SK-N-SH treated with all-trans-retinoic acid at 6 μM for 48 hours (cell line): ENCODE measurements at places on chromosomes 4 and X.
A peak's percentile ranks its signal among the peaks of the same experiment; 100 is the strongest.

GRCh38 chrX:46953597-46953996 is 41.4 kb downstream of the JADE3 start:
- ATAC-seq = peak; percentile 44; the same call in 1 of the 3 replicates

DNA sequence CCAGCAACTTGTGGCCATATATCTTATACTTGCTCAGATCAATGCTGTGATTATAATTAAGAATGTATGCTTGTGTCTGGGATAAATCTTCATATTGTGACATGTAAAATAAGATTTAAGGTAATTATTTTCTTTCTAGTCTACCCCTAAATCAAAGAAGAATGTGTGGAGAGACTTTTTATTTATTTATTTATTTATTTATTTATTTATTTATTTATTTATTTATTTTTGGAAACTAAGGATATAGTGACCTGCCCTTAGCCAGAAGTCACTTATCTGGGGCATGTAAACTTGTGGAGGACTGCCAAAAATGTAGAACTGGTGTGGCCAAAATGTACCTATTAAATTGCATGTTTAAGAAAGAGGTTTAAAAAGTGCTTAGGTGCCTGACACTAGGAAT is 144.3 kb downstream of the BEND2 start:
- no peak for ATAC-seq

DNA sequence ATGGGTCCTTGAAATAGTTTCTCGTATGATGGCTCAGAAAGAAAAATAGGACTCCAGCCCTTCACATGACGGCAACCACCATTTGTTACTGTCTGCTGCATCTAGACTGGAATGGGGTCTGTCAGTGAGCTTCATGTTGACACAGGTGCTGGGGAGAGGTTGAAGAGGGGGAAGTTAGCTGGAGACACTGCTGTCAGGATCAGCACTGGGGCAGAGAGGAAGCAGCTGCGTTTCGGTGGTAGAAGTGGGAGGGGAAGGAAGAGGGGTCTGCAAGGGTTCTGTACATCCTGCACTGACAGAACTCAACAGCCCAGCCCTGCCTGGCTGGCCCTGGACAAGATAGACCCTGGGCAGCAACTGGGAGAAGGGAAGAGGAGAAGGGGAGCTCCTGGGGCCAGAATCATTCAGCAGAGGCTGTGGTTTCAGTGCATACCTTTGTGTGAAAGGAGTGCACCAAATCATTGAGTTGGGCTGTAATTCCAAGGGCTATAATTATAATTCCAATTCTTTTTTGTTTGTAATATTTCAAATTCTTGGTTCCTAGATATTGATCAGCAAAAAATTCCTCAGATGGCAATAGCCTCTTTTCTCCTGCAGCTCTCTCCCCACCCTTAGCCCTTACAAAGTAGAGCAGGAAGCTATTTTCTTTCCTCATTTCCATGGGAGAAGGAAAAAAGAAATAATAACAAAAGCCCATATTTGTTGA is 119.4 kb upstream of the C1GALT1C1 start:
- ATAC-seq = peak; percentile 83

GRCh38 chrX:4638036-4638435 is 924.6 kb upstream of the PRKX start:
- ATAC-seq = no peak

DNA sequence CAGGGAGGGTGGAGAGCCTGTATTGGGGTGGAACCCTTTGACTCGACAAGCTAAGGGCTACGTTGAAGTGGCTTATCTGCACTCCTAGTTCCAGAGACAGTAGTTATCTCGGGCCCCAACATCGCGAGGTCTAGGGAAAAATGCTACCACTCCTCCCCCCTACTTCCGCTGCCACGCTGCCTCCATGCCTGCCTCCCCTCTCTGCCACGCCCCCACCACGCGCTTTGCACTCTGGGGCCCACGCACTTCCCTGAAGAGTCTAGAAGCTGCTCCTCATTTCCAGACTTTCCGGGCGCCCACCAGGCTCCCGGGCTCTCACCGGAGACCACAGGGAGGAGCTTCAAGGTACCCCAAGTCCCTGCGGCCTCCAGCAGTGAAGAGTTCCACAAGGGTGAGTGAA is at the start of gene PASD1:
Gene PASD1, plus strand, starts transcription at position 227 of the 400 bp plus-strand sequence. CDS start 37,879 bp downstream, outside the sequence.
- no peak for ATAC-seq

DNA sequence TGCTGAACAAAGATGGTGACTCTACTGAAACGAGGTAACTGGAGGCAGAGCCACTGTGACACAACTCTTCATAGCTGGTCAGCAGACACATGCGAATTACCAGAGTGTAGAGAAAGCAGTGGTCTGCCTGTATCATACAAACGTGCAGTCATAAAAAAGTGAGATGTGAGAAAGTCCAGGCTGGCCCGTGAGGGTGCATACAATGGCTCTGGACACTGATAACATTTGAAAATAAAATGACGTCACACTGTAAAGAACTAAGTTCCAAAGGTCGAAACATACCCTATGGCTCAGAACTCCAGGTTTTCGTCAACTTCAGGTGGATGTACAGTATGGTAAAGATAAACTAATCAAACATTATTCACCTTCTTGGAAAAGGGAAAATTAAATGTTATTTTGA is 95.7 kb downstream of the SHISA3 start:
- ATAC-seq = no peak

GRCh38 chrX:40201329-40201885 is 103.6 kb upstream of the BCOR start:
- no peak for ATAC-seq

GRCh38 chrX:69146739-69147138 is 18.5 kb downstream of the PJA1 start:
- no peak for ATAC-seq

DNA sequence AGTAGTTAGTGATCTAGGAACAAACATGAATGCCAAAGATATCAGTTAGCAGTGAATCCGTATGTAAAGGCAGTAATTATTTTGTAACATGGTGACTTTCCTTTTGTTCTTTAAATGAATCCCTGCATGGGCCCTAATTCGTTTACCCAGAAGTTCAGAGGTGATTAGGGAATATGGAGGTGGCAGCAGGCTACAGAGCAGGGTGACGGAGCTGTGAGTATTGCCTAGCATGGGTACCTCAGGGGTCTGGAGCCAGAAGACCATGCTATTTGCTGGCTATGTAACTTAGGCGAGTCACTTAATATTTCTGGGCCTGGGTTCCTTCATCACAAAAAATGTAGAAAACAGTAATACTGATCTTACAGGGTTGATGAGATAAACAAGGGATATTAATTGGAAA is 184.9 kb downstream of the ENOX2 start:
- no peak for ATAC-seq

GRCh38 chr4:74453037-74453635 is 8.2 kb downstream of the AREG start:
- ATAC-seq = no peak

DNA sequence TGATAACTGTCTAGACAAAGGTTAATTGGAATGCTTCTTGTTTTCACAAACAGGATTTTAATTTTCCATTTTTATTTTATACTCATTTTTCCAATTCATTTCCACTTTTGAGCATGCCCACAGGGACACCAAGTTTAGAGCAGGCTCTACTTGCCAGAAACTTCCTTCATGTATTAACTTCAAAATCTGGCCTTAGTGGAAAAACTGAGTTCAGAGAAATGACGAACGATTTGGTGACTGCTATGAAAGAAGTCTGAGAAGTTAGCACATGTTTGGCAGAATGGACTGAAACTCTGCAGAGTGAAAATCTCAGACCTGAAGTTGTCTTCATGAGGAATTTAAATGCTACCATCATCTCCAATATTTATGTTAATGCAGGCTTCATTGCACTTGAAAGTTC is 214.1 kb downstream of the THOC2 start:
- no peak for ATAC-seq

GRCh38 chr4:85455942-85456341 is 19.0 kb upstream of the ARHGAP24 start:
- ATAC-seq = no peak

GRCh38 chr4:24164797-24165196 is 274.9 kb upstream of the PPARGC1A start:
- ATAC-seq = no peak

DNA sequence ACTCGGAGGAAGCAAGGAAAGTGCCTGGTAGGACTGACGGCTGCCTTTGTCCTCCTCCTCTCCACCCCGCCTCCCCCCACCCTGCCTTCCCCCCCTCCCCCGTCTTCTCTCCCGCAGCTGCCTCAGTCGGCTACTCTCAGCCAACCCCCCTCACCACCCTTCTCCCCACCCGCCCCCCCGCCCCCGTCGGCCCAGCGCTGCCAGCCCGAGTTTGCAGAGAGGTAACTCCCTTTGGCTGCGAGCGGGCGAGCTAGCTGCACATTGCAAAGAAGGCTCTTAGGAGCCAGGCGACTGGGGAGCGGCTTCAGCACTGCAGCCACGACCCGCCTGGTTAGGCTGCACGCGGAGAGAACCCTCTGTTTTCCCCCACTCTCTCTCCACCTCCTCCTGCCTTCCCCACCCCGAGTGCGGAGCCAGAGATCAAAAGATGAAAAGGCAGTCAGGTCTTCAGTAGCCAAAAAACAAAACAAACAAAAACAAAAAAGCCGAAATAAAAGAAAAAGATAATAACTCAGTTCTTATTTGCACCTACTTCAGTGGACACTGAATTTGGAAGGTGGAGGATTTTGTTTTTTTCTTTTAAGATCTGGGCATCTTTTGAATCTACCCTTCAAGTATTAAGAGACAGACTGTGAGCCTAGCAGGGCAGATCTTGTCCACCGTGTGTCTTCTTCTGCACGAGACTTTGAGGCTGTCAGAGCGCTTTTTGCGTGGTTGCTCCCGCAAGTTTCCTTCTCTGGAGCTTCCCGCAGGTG is 637 bp downstream of the AR start:
- ATAC-seq = peak; percentile 35; the same call in 1 of the 3 replicates

- ATAC-seq = no peak
Measured at GRCh38 chr4:139337612-139338011, 35.3 kb upstream of the NDUFC1 start.

DNA sequence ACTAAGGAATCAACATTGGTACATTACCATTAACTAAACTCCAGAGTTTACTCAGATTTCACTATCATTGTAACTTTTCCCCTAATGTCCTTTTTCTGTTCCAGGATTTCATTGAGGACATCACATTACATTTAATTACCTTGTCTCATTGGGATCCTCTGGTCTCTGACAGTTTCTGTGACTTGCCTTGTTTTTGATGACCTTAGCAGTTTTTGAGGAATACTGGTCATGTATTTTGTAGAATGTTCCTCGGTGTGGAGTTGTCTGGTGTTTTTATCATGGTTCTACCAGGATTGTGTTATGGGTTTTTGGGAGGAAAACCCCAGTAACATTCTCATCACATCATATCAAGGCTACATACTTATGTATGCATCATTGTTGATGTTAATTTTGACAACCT is 95.6 kb upstream of the TBC1D9 start:
- ATAC-seq = no peak

GRCh38 chr4:11365039-11365438 is 63.7 kb downstream of the HS3ST1 start:
- ATAC-seq = no peak

DNA sequence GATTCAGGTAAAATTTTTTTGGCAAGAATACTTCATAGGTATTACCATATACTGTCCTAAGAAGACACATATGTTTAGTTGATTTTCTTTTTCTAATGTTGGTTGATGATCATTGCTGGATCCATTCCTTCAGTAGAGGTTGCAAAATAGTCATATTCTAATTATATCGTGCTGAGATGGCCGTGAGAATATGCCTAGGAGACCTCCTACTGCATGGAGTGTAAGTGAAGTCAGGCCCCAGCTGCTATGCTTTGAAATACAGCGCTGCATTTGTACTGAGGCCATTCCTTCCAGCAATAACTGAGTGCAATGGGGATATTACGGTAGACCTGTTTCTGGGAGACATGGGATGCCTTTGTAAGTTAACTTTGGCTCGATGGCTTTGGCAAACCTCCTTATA is 6.7 kb upstream of the PLAC8 start:
- no peak for ATAC-seq

GRCh38 chr4:59728496-59728895 is 1471.6 kb upstream of the ADGRL3 start:
- no peak for ATAC-seq

DNA sequence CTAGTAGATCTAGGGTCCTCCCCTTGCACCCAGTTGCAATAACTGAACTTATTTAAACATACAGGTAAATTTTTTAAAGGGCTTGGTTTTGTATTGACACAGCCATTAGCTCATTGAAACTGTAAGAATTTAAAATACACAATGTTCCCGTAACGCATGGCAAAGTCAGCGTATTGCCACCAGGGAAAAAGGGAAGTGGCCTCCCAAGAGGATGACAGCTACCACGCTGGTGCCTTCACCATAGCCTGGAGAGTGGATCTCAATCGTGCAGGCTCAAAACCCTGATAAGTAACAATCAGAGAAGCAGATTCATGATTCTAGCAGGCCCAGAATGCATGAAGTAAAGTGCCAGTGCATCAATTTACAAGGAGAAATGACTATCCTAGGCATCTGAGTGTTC is 49.4 kb upstream of the RELL1 start:
- ATAC-seq = no peak

- ATAC-seq = no peak
Measured at GRCh38 chrX:14584548-14584947, 55.2 kb downstream of the GLRA2 start.

DNA sequence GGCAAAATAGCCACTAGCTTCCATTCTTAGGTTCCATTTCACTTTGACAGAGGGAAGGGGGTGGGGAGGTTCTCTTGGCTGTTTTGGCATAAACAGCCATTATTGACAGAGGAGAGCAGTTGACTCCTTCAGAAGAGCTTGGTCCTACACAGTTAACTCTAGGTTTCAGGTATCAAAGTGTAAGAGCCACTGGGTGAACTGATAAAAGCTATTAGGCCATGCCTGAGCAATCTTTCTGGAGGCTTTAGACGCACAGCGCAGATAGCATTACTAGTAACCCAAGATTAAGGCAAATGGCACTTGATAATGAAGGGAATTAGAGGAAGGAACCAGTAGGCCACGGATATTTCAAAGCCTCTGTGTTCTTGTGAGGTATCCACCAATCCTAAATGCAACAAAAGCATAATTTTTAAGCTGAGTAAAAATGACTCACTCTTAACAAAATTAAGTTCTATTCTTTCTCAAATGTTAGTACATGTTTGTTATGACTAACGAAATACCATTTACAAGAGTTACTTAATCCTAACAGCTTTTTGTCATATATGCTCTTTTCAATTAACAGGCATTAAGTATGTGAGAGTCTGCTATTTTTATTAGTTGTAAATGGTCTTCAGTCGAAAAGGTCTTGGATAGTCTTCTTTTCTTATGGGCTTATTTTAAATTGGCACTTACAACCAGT is 53.6 kb downstream of the SLC7A11 start:
- no peak for ATAC-seq

- peak; percentile 51 for ATAC-seq
Measured at GRCh38 chr4:173486714-173487392, 43.2 kb downstream of the HAND2 start.

DNA sequence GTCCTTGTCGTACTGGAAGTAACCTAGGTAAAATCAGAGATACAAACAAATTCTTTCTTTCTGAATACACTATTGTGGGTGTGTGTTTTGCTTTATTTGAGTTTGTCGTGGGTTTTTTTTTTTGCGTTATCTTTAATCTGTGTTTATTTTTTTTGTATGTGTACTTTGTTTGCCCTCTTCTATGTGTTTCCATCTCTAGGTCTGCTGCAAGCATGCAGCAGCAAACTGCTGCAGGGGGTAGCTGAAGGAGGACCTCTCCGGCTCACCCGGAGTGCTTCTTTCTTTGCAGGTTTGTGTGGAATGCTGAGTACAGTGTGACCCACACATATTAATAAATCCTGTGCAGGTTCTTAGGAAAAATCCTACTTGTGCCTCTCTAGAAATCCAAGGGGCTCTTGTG is 64.8 kb downstream of the FNIP2 start:
- ATAC-seq = no peak
